ENCODE measurements at places on chromosomes 11 and 22.

DNA sequence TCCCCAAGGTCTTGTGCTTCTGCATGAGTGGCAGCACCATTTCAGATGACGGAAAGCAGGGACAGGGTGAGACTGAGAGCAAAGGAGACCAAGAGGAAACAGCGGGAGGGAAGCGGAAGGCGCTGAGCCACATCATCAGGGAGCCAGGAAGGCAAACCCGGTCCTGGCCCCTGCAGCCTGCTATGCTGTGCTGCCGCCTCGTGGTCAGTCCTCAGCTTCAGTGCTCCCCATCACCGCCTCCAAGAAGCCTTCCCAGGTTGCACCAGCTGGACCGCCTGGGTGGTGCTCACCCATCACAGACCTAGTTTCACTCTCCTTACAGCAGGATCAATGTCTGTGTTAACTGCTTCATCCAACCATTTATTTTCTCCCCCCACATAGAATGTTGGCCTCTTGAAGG, 73.0 kb upstream of the PHF21B start:
- no peak for DNase-seq

DNA sequence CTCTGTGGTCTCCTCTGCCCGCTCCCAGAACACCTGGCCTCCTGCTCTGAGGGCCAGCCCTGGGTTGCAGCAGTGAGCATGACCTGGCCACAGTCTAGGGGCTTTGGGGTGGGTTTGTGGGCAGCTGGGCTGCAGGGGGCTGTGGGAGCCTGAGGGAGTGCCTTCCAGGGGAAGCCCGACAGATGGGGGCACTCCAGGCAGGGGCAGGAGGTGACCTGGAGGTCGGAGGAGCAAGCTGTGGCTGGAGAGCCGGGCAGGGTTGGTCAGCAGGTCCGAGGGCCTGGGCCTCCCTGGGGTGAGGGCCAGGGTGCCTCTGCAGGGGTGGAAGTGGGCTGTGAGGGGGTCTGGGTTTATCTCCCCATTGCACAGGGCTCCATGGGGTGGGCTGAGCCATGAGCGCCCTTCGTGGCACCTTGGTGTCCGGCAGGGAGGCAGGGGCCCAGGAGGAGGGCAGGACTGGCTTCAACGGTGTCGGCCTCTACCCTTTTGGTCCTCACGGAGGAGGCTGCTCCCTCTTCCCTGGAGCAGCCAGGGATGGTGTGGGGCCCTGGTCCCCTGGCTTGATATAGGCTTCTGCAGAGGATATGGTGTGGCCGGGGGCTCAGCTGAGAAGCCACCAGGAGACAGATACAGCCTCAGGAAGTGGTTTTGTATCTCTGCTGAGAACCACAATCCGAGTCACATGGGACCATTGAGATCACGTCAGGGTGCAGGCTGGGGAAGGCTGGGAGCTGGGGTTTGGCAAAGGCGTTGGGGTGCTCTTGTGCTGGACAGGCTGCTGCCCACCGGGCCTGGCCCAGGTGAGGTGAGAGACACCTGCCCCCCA, 22.3 kb downstream of the KCNQ1 start:
- DNase-seq = no peak

GRCh38 chr11:63837027-63837688, 1.8 kb upstream of the MARK2 start:
- peak; percentile 34 for DNase-seq

GRCh38 chr11:47285969-47286770, 16.2 kb downstream of the MADD start:
- DNase-seq = no peak

GRCh38 chr11:104005234-104005855, 31.1 kb upstream of the DDI1 start:
- DNase-seq = no peak

- no peak for DNase-seq
These were observed 23.8 kb upstream of the OAF start for GRCh38 chr11:120186774-120187591.

DNA sequence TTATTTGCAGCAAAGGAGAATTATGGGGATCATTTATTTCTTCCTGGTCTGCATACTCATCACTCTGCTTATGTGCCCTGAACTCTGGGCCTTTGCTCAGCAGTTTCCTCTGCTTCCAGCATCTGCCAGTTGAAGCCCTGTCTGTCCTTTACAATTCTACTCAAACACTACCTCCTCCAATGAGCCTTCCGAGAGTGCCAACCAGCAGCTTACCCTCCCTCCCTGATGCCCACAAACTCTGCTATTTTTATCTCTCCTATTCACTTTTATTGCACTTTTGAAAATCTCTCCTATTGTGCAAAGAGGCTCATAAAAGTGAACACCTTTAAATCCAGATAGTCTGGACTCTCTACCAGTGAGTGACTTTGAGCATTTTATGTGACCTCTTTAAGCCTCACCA, 3.6 kb upstream of the ME3 start:
- DNase-seq = no peak

GRCh38 chr11:120931057-120931779, 92.7 kb upstream of the TBCEL start:
- no peak for DNase-seq

DNA sequence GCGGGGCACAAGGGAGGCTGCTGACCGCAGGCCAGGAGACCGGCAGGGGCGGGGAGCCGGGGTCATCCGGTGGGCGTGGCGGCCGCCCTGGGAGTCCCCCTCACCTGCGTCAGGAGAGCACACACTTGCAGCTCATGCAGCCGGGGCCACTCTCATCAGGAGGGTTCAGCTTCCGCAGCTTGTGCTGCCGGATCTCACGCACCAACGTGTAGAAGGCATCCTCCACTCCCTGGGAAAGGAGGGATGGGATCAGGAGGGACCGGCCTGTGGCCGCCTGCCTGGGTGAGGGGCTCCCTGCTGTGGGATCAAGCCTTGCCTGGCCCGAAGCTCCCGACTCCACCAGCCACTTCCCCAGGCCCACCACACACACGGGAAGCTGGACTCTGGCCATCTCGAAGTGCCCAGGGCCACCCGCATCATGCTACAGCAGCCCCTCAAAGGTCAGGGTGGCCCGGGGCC, 2.8 kb downstream of the HRAS start:
- DNase-seq = no peak

GRCh38 chr11:36948460-36949127, 350.6 kb upstream of the RAG2 start:
- DNase-seq = no peak

DNA sequence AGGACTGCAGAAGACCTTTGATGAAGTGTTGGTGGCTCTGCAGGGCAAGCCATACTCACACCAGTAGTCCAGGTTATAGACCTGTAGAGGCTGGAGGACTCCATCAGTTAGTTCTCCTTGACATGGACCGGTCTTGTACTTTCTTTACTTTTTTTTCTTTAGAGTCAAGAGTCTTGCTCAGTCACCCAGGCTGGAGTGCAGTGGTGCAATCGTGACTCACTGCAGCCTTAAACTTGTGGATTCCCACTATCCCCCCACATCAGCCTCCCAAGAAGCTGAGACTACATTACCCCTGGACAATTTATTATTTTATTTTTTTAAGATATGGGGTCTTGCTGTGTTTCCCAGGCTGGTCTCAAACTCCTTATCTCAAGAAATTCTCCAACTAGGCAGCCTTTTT, 49.6 kb upstream of the E2F8 start:
- no peak for DNase-seq

GRCh38 chr11:122331079-122331478, 215.1 kb upstream of the BLID start:
- DNase-seq = no peak

DNA sequence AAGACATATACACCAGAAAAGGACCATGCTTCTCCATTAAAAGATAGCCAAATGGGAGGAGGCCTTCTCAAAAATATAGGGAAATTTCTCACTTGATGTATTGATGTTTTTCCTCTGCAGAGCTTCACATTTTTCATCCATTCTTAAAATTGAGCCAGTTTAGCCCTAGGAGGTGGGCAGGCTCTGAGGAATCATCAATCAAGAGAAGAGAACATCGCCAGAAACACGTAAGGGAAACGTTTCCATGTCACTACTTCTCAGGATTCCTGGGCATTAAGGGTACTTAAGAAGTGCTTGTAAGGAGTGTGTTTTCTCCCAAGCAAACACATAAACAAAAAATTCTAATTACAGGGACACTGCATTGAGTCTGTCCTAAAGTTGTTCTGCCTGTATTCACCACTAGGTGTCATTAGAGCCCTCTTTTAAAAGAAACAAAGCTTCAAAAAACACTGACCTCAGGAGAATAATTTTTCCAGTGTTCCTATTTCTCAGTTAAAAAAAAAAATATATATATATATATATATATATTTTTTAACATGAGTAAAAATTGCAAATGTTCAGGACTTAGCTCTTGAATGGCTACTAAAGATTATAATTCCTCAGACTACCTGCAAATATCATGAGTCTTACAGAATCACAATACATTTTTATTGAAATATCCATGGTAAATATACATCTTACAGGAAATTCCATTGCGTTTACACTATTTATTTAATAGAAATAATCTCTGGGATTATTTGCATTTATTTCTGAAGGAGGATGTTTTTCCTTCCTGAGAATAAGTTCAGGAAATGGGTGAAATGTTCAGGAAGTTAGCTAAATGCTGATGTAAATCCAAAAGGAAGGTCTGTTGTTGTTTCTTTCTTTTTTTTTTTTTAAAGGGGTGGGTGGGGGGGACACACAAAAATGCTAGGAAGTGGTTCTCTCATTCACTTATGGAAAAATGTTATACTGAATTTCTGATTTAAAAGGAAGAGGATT, 16.0 kb downstream of the FZD4 start:
- no peak for DNase-seq

DNA sequence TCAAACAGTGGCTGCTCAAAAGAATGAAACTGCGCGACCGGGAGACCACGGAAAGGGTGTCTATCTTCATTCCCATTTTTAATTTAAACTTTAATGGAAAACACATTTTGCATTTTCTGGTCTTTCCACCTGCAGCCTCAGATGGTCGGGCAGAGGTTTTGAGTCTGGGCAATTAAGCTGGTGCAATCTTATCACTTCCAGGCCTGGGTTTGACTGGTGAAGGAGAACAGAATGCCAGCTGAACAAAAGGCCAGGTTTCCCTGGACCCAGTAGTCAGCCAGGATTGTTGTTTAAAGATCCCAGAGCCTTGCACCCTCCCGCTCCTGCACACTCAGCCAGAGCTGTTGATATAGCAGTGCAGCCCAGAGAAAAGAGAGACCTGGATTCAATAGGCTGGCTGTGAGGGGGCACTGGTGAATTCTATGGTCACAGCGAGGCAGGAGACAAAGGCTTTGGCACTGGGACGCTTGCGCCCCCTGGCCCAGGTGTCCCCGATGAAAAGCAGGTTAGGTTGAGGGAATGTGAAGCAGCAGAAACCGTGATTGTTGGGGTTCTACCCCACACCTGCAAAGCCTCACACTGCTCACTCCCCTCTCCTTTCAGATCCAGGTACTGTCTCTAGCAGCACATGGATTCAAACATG, 83.6 kb downstream of the FLI1 start:
- DNase-seq = no peak

DNA sequence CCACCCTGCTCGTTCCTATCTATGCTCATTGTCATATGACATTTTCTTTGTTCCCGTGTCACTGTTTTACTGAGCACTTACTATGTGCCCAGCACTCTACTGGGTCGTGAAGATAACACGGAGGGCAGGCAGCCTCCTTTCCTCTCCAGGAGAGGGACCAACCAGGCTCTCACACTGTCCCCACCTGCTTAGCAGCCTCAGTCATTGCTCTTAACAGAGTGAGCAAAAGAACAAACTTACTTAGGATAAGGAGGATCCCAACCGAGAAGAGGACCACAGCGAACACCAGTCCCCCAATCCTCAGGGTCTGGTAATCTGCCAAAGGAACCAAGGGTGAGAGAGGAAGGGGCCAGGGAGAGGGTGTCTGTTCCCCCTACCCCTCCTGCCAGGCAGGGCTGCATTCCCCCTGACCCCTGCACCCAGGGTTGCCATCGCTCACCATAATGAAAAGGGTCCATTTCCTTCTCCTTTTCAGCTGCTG, 17.0 kb upstream of the FXYD2 start:
- no peak for DNase-seq

- no peak for DNase-seq
These were observed 76.3 kb upstream of the DDI1 start for GRCh38 chr11:103960108-103960507.

DNA sequence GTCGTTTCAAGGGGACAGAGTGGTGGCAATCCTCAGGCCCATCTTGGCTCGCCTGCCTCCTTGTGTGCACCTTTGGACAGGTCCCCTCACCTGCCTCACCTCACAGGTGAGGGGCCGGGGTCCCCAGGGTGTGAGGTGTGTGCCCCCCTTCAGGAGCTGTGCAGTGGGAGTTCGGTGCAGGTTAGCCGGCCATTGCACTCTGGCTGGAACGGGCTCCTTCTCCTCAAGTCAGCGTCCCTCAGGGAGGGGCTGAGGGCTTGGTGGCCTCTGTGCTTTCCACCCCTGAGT, 269.1 kb downstream of the TBC1D22A start:
- DNase-seq = no peak

- DNase-seq = no peak
These were observed 41.7 kb upstream of the ADA2 start for GRCh38 chr22:17260950-17261349.

GRCh38 chr11:63761188-63761587, 7.4 kb downstream of the ZFTA start:
- no peak for DNase-seq

- DNase-seq = no peak
These were observed 287.9 kb upstream of the MPPED2 start for GRCh38 chr11:30873924-30874610.

- DNase-seq = no peak
These were observed 7.4 kb upstream of the LUZP2 start for GRCh38 chr11:24489477-24489876.

DNA sequence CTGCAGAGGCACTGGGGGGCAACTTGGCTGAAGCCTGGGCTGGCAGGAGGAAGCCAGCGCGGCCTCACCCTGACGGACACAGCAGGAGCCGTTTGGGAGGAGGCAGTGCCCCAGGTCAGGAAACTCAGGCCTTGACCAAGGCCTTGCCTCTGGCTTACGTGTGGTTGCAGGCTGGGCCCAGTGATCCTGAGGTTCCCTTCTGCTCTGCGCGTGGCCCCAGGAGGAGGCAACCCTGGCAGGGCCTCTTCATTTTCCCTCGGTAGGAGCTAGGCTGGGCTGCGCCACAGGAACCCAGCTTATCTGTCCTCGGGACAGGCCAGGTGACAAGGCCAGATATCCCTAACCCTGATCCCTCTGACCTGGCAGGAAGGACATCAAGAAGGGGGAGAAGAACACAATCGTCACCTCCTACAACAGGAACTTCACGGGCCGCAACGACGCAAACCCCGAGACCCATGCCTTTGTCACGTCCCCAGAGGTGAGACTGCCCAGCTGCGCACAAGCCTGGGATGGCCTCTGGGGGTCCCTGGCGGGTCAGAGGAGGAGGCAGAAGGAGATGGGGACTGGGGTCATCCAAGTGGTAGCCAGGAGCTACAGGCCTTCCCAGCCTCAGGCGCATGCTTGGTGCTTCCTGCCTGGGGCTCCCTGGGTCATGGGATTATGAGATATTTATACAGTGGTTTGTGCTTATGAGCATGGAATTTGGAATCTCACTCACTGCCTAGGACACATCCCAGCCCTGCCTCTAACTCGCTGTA, 20.6 kb downstream of the POLR3H start:
- DNase-seq = no peak

GRCh38 chr22:16958475-16958874, 49.5 kb downstream of the GAB4 start:
- no peak for DNase-seq

GRCh38 chr11:125272821-125273220, 108.3 kb downstream of the PKNOX2 start:
- no peak for DNase-seq

Measured in nucleus accumbens (tissue), 56 donors.